ENCODE measurements at places on chromosomes 12 and 14.

- DNase-seq = no peak
Measured at GRCh38 chr14:23119363-23120327, 590 bp upstream of the CEBPE start.

DNA sequence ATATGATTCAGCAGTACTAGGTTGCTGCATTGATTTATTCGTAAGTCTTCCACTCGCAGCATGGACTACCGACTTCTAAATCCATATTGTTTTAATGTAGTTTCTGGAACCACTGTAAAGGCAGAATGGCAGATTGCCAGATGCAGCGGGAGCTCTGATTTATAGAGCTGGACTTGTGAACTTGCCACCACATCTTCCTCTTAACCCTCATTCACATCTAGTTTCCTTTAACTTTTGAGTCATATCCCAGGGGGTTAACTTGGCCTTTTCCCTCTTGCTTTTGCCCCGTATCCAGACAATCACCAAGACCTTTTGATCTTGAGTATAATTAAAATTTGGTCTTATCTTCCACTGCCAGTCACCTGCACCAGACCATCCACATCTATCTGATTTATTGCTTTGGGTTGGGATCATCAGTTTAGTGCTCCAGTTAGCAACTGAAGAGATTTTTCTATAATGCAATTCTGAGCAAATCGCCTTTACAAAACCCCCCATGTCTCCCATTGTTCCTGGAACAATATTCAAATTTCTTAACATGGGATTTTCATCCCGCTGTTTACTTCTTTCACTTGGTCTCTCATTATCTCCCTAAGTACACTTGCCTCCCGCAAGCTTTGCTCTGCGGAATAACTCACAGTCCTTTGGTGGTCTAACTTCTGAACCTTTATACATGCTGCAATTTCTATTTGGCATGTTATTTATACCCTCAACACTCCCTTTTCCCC, 130.5 kb downstream of the ACSS3 start:
- no peak for DNase-seq

DNA sequence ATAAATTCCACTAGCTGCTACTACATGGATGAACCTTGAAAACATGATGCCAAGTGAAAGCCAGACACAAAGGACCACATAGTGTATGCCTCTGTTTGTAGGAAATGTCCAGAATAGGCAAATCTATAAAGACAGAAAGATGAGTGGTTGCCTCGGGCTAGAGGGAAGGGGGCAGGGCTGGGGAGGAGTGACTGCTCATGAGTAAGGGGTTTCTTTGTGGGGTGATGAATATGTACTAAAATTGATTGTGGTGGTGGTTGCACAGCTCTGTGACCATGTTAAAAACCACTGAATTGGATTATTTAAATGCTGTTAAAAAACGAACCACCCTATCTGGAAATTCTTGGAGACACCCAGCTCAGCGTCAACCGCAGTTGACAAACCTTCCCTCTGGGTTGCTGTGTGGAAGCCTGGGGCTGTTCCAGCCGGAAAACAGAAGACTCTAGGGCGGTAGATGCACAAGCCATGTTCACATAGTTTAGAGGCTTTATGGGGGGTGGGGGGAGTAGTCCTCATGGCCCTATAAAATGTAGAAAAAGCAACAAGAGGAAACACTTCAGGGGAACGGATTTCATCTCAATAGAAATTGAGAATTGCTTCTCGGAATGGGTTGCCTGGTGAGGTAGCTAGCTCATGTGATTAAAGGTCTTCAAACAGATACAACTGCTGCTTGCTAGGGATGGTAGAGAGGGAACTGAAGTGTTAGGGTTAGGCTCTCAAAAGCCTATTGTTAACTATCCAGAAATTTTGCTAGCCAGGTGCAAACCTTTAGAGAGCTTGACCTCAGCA, 29.4 kb downstream of the RIN3 start:
- DNase-seq = no peak

GRCh38 chr12:120223458-120224303, 22.8 kb upstream of the RPLP0 start:
- no peak for DNase-seq

DNA sequence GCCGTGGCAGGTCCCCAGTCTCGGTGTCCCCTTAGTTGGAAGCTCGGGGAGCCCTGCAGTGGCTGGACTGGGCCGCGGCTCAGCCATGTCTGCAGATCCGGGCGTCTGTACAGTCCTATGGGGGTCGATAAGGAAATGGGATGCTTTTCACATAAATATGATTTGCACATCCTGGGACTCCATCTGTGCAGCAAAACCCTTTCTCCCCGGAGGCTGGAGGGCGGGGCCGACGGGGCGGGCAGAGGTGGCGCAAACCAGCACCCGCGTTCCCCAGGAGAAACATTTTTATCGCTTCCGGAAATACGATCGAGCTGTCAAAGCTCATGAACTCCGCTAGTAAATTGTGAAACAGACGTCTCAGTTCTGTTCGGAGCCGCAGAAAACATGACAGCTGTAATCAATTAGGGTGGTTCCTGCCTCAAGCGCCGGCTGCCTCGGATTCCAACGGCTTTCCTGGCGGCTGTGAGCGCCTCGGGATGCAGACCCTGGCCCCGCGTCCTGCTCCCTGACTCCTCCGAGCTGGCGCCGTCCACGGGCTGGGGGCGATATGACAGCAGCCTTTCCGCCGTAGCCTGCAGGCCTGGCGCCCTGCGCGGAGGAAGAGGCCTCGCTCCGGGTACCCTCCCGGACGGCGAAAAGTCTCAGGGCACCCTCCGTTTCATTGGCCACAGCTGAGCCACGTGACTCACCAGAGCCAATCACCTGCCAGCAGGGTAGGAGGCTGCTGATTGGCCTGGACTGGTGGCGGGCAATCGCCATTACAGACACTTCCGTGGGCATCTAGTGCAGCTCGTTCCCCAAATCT, 23.0 kb downstream of the DIO3 start:
- no peak for DNase-seq

DNA sequence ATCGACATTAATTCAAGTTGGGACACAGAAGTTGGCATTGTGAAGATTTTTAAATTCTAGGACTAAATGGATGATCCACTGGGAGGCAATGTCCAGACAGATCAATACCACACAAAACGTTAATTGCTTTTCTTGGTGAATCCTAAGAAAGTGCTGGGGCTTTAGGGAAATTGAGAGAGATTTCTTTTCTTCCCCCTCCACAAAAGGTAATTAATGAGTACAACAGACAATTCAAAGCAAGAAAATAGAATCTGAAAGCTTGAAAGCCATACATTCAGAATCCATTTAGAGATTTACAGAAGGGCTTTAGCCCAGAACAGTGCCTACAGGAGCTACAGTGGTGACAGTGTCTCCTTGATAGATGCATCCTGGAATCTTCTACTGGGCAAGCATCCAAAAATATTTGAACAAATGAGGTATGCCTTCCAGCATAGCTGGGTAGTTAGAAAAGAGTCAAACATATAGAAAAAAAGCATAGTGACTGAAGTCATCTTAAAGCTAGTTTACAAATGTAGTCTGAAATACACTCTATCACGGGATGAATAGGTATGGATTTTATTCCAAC, 718.1 kb downstream of the DIO2 start:
- no peak for DNase-seq

- no peak for DNase-seq
Measured at GRCh38 chr12:88142610-88142991, 494 bp downstream of the TMTC3 start.

GRCh38 chr12:111420494-111420893, 14.8 kb downstream of the SH2B3 start:
- no peak for DNase-seq

Measured in type B pancreatic cell (in vitro differentiated cells).